Stimulated activated naive CD4-positive, alpha-beta T cell (primary cell): ENCODE measurements at places on chromosomes 6 and 20.

DNA sequence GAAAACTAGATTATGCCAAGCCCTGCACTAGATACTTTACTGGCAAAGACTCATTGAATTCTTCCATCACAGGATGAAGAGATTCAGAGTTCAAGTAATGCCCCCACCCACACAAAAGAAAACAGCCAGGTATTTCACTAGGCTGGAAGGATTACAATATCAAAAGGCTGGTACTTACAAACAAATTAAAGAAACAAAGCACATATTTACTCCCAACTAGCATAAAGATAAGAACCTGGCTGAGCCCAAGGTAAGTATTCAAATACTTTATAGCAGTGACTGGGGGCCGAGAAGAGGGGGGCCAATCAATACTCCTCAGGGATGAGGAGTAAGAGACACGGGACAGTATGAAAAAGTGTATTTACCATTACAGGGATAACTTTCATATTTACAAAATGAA is 3.7 kb downstream of the ACOT8 start:
- no peak for DNase-seq

GRCh38 chr20:63690898-63691710 is 5.3 kb upstream of the TNFRSF6B start:
- no peak for DNase-seq

DNA sequence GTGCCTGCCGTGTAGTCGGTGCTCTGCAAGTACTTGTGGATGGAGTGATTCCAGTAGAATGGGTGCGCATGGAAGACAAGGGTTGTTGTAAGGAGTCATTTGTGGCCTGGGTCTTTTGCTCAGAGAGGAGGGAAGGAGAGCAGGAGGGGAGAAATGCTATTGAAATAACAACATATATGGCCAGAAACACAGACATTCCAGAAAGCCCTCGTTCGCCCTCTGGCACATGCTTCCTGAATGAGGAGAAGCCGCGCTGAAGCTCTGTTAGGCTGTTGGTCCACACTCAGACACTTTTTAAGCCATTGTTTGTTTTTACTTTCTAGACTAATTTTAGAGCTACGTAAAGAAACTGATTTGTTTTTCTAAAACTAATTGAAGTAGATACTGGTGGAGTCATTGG is 107.4 kb downstream of the RPP40 start:
- DNase-seq = no peak

DNA sequence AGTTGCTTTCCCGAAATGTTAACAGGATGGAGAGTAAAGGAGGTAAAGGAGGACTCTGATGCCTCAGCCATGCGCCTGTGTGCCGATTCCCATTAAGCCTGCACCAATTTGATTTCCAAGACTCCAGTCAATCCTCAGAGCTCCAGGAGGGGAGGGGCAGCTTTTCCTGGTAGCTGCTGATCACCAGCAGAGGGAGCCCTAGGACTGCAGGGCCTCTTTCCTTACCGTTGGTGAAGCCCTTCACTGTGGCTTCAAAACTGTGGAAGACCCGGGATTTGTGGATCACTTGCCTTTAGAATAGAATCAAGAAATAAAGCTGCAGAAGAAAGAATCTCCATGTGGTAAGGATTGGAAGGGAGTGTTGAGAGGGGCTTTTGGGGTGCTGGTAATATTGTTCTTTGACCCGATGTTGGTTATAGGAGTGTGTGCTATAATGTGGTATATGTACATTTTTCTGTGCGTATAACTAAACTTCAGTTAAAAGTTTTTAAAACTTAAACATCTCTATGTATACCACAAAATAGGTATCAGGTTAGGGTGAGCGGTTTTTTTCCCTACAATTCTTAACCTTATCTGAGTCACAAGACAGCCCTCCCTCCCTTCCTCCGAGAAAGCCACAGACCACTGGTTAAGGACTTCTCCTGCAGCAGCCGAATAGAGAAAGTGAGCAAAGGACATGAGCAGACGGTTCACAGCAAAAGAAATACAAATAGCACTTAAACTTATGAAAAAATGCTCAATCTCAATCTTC is 6.9 kb upstream of the OSER1 start:
- DNase-seq = peak; percentile 64

DNA sequence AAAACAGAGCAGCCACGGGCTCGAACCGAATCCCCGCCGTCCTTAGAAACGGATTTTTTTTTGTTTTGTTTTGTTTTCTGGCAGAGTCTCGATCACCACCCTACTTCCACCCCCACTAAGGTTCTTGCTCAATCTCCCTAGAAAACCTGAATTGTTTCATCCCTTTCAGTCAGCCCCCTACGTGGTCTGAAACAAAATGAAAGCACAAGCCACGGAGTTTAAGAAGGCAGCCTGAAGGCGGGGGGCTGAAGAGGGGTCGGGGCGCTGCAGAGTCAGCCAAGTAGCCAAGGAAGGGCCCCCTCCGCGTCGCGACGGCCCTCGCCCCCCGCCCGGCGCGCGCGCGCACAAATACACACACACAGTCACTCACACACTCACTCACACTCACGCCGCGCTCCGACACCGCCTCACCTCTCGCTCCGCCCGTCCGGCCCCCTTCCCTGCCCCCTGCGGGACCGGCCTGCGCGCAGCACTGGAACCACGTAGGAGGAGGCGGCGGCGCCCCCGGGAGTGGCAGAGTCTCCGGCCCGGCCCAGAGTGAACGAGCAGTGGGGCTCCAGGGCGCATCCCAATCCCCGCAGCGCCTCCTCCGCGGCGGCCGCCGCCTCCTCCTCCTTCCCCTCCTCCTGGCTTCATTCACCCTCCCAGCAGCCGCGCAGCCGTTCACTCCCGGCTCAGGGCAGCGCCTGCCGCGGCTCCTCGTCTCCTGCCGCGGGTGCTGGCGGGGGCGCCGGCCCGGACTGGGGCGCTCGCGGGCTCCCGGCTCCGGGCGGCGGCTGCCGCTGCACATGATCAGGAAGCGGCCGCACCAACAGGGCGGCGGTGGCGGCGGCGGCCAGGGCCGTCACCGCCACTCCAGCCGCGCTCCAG is 1.4 kb downstream of the ATXN1 start:
- peak; percentile 48 for DNase-seq

GRCh38 chr6:107075951-107076381 is 39.3 kb downstream of the BEND3 start:
- no peak for DNase-seq

GRCh38 chr6:54646069-54646950 is 200.3 kb upstream of the FAM83B start:
- no peak for DNase-seq

- no peak for DNase-seq
Observed at GRCh38 chr6:109038837-109039398, 55.7 kb downstream of the SESN1 start.

GRCh38 chr6:51152594-51152993 is 333.9 kb downstream of the TFAP2B start:
- no peak for DNase-seq

DNA sequence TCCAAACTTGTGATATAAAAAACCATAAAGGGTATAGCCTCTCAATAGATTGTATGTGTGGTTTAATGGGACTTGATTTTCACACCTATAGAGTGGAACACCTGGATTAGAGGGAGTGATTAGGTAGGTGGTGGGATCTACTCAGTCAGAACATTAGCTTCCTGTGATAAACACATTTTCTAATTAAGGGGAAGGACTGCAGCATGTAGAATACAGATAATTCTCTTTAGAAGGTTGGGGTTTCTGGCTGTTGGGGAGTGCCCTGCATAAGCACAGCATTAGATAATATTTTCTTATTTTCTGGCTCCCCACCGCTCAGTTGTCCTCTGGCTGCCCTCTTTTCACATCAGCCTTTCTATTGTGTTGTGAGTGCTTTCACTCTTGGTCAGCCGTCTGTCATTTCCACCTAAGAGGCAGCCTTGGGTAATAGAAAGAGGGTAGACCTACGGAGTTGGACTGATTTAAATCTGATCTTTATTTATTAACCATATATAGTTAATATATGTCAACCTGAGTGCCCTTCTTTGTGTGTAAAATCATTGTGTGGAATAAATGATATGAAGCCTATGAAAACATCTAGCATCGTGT is 8.0 kb downstream of the CSE1L start:
- DNase-seq = no peak

DNA sequence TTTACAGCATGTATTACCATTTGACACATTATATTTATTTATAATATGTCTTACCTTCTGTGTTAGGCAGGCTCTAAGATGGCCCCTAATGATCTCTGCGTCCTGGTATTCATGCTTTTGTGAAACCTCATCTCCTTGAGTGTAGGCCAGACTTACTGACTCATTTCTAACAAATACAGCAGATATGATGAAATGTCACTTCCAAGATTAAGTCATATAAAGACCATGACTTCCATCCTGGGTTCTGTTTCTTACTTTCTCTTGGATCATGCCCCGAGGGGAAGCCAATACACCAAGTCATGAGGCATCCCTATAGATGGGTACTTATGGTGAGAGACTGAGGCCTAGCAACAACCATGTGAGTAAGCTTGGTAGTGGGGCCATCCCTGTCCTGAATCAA is 30.2 kb downstream of the ZHX3 start:
- no peak for DNase-seq

- DNase-seq = no peak
Observed at GRCh38 chr6:35298625-35299140, 1.1 kb downstream of the DEF6 start.

DNA sequence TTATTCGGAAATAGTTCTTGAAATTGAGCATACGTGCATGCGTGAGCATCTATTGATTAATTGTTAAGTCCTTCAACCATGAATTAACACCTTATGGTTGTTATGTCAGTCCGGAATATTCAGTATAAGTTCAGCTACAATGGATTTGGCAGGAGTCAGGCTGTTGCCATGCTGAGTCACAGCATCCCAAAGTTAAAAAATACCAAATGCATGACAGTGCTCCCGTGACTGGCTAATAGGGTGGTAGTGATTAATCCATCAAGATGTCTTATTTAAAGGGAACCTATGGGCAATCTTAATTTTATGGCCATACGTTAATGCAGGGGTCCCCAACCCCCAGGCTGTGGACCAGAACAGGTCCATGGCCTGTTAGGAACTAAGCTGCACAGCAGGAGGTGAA is 10.5 kb downstream of the RAE1 start:
- no peak for DNase-seq

GRCh38 chr6:36267731-36268477 is 2.0 kb upstream of the PNPLA1 start:
- DNase-seq = no peak

DNA sequence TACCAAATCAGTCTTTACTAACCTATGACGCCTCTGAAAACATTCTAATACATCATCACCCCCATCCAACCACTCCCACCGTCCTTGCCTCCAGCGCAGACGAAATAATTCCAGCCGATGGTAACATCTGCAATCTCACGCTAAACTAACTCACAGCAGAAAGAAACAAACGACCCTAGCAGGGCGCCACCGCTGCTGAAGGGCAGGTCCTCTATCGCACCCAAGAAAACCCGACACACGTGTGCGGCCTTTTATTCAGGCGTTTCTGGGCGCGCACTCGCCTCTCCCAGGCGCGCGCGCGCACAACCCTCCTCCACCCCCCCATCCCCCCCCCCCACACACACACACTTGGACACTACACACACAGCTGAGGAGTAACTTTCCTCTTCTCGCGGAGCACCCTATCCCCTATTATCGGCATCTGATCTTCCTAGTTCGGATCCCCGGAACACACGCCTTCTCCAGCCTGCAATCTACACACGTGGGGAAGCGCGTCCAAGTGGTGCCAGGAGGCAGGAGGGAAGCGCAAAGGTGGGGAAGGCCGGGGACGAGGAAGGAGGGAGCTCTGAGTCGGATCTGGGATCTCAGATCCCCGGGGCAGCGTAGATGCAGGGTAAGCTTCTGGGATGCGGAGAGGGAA is 1.4 kb downstream of the GFOD1 start:
- peak; percentile 8 for DNase-seq

DNA sequence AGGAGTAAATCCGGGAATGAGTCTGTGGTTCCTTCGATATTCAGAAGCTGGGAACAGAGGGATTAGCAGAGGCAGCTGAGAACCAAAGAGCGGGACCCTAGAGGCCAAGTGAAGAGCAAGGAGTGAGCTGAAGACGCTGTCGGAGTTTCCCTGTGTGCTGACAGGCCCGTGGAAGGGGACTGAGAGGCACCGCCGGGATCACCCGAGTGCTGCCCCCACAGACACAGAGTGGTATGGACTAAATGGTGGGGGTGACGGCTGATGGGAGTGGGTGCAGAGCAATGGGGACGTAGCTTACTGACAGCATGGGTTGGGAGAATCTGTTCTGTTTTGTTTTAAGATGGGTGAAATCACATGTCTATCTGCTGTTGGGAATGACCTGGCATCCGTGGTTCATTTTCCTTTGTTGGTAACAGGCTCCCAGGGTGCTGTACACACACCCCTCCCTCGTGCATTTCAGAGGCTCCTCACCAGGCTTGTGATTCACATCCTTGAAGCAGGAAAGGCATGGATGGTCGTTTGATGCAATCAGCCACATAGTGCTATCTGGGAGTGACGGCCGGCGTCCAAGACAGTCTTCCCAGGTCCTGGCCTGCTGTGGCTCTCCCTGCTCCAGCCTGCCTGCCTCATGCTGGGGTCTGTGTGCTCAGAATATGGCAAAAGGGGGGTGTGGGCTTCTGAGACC is 97.4 kb downstream of the THBS2 start:
- DNase-seq = no peak

GRCh38 chr6:55868771-55869479 is 6.5 kb downstream of the BMP5 start:
- DNase-seq = no peak

DNA sequence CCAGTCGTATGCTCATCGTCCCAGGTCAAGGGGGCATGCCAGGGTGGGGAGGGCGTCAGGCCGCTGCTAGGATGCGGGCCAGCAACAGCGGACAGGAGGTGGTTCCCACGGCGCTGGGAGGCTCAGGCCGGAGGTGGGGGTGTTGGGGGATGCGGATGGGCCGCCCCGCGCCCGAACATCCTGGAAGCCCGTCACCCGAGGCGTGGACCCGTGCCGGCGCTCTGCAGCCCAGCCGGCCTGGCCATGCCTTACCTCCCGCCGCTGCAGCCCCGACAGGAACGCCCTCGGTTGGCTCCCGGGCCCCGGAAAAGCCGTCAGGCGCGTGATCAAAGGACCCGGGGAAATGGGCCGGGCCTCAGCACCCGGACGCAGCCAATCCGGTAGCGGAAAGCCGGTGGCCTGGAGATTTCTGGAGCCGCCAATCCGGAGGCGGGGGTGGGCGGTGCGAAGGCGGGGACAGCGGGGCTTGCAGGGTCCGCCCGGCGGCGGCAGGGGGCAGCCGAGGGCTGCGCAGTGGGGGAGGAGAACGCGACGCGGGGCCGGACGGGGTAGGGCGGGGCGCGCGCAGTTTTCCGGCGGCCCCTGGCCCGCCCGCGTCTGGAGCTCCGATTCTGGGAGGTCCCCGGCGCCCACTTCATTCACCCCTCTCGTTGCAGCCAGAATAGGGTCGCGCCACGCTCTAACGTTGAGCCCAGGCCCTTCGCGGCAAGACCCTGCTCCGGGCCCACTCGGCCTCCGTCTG is at the start of gene SMIM29:
SMIM29 (minus strand) TSS at position 280 of the 742 bp plus-strand sequence. CDS start 1,215 bp downstream, outside the sequence.
- DNase-seq = peak; percentile 95
